Fibroblast of the conjunctiva (primary cell): ENCODE measurements at places on chromosomes 2 and 18.

- no peak for DNase-seq
Observed at GRCh38 chr18:62106271-62106670, 80.6 kb downstream of the PIGN start.

GRCh38 chr2:144592500-144593256, 72.8 kb upstream of the ZEB2 start:
- DNase-seq = no peak

- DNase-seq = no peak
Observed at GRCh38 chr2:171615069-171615468, 72.2 kb upstream of the DYNC1I2 start.

DNA sequence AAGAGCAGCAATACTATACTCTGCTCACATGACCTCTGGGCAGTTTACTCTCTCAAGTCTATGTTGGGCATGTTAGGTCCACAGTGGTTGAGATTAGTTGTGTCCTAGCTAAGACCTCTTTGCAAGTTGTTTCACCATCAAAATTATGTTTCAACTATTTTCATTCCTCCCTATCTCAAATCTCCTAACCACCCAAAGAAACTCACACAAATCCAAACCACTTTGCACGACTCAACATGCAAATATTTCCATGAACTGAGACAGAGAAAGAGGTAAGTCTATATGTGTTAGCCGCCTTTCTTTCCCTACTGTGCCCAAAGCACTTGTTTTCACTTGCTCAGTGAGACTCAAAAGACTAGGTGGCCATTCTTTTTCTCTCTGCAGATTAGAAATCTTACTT, 546.8 kb downstream of the TNS1 start:
- DNase-seq = no peak

DNA sequence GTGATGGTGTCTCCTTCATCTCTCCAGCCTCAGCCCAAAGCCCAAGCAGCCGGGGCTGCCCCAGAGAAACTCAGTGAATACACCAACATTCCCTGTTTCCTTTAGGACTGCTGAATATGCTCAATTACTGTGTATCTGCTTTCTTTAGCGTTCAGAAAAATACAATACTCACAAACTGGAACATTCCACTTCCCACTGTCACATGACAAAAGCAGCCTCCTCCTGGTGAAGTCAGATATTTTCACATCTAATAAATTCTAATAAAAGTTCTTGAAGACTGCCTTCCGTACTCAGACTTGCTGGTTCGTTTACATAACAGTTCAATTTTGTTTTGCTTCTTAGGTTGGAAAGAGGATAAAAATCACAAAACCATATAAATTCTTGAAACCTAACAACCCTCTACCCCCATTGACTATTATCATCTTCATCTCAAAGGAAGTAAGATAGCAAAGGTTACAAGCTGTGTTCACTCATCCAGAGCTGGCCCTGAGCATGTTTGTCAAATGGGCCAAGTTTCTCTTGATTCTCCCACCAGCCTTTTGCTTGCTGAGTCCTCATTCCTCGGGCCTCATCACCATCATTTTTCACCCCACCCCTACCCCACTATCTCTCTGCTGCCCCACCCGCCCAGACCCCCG, 190.8 kb upstream of the HNRNPA3 start:
- DNase-seq = no peak

DNA sequence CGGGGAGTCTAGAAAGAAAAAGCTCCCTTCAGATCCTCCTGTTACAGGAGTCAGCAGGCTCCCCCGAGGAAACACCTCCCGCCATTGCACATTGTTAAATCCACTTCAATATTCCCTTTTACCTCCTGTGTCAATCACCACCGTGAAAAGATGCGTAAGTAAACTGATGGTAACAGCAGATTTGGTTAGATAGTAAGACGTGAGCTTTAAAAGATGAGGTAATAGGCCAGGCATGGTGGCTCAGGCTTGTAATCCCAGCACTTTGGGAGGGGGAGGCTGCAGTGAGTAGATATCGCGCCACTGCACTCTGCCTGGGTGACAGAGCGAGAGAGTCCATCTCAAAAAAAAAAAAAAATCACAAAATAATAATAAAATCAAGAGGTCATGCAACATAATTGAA, 15.2 kb upstream of the NCL start:
- no peak for DNase-seq

GRCh38 chr2:241635756-241636155, 1.2 kb downstream of the THAP4 start:
- no peak for DNase-seq

DNA sequence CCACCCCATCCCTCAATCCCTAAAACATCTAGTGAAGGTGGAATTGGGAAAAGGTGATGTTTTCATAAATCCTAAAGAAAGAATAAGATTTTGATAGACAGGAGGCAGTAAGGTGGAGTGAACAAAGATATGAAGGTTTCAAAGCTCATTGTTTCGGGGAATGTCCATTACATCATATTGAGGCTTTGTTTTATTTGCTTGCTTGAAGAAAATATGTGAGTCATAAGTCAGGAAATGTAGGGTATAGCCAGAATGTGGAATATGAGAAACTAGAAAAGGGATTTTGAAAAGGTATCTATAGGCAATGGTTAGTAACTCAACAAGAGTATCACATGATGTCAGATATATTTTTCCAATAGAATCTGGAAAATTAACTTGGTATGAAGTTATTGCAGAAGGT, 1178.5 kb upstream of the ACVR2A start:
- no peak for DNase-seq

DNA sequence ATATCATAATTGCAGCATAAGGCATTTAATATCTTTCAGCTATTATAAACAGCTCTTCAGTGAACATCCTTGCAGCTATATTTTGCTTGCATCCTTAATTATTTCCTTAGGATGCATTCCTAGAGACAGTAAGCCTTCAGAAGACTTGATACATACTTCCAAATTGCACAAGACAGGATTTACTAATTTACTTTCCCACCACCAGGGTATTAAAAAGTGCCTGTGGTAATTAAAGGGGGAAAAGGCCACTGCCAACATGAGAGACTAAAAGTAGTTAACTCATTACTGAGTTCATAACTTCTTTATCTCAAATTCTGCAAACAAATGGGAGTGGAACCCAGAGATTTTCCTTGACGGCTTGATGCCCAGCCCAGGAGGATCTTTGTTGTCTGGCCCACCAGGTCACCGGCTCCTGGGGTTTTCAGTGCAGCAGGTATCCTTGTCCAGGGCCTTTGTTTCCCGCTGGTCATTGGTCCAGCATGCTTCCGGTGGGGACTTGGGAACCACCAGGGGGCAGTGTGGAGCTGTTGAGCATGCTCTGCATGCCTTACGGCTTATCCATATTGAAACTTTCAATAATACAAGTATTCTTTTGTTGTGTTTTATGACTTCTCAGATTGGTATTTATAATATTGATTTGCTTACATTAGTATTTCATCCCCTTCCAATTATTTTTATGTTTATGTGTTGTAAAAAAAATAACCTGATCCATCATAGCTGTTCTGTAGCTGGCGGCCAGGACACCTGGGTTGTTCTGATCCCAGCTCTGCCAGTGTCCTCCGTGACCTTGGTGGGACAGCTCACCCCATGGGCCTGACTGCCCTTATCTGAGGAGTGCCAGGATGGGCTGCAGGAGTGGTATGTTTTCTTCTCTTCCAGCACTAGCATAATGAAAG, 61.4 kb downstream of the TGOLN2 start:
- peak; percentile 43 for DNase-seq

DNA sequence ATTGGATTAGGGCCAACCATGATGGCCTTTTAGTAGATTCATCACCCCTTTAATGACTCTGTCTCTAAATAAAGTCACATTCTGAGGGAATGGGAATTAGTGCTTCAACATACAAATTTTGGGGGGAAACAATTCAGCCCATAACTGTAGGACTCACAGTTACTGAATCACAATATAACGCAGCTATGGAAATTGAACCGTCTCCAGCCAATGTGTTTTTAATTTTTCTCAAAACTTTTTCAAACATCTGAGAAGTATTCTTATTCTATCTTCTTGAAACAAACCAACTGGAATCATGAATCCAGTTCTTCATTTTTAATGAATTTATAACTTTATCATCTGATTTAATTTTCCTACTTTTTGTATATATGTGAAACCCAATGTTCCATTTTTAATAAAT, 373.1 kb upstream of the SYT4 start:
- DNase-seq = no peak

- DNase-seq = no peak
Observed at GRCh38 chr2:220552790-220553535, 925.5 kb downstream of the SLC4A3 start.

DNA sequence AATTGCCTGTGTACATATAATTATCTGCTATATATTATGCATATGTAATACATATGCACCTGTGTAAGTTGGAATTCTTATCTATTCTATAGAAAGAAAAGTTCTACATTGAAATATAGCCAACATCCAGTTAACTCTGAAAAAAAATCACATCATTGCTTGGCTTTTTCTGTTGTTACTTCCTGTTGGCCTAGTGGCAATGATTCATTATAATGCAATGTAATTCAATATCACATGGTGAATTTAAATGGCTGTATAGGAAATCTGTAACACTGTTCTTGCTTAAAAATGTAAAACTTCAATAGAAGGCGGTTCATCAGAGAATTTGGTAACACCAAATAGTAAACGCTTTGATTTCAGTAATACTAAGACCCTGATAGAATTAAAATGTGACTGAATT, 44.5 kb upstream of the MAP4K3 start:
- no peak for DNase-seq

- no peak for DNase-seq
Observed at GRCh38 chr18:31398191-31398590, 21.6 kb downstream of the DSG4 start.

DNA sequence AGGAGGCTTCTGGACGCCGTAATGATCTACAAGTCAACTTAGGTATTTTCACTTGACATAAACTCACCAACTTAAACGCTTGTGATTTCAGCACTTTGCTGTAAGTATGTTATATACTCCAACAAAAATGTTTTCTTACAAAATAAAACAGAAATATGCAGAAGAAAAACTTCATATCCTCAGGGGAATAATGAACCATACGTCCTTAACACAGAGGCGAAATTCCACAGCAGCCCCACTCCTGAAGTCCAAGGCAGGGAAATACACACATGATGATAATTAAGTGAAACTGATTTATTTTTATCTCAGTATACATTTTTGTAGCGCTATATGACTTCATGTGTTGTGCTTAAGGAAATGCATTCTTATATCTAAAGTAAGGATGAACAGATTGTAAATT, 335.4 kb upstream of the VWC2L start:
- DNase-seq = peak; percentile 23

DNA sequence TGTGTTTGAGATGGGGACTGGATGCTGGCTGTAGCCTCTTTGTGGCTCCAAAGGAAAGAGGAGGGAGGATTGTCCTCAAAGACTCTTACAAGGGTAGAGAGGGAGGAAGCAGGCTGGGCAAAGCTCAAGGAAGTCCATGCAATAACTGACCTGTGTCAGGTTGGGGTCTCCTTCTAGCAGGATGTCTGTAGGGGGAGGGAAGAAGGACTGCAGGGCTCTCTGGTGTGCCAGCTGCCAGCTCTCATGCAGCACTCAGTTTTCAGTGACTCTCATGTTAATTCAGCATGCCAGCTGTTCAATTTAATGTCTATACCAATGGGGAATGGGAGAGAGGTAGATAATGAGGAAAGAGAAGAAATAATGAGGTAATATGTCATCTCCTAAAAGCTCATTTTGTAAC, 85.3 kb upstream of the RANBP2 start:
- DNase-seq = no peak

DNA sequence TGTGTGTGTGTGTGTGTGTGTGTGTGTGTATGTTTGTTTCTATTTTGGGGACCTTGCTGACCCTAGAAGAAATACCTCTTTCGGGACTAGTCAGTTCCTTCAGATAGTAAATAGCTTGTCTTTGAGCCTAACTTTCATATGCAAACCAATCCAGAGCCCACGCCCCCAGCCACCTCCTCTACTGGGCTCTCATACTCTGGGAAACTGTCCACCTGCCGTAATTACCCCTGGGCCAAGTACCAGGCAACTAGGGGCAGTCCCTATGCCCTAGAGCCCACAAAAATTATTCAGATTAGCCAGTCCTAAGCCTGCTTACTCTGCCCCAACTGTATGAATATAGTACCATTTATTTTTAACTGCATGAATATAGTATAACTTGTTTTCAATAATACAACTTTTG, 970.4 kb downstream of the EPHA4 start:
- no peak for DNase-seq

GRCh38 chr2:45315861-45316260, 295.2 kb downstream of the SRBD1 start:
- DNase-seq = peak; percentile 49

GRCh38 chr2:9654452-9655100, 23.8 kb upstream of the YWHAQ start:
- DNase-seq = no peak

- no peak for DNase-seq
Observed at GRCh38 chr2:168402531-168402930, 53.5 kb upstream of the CERS6 start.

DNA sequence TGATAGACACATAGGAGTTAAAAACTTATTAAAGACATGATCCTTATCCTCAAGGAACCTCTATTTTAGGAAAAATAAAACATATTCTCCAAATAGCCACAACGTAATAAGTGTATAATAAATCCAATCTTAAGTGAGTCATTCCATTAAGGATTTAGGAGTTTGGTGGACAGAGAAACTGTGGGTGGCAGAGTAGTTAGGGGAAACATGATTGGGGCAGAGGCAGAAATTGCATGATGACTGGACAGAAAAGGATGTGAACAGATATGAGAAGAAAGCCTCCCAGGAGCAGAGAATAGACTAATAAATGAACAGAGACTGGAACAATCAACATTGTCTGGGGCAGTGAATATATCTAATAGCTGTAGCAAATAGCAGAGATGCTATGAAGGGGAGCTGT, 48.1 kb upstream of the SIGLEC15 start:
- no peak for DNase-seq

GRCh38 chr2:175823002-175823706, 178.9 kb downstream of the LNPK start:
- no peak for DNase-seq

GRCh38 chr2:67881816-67882215, 181.0 kb downstream of the C1D start:
- no peak for DNase-seq

- no peak for DNase-seq
Observed at GRCh38 chr2:37344453-37345361, at the start of gene QPCT. Gene QPCT (plus strand): TSS chr2:37344630. CDS start chr2:37344732, 102 bp downstream.

GRCh38 chr2:238709325-238710025, 138.4 kb upstream of the TWIST2 start:
- DNase-seq = no peak

- peak; percentile 17 for DNase-seq
Observed at GRCh38 chr2:41194230-41194629, 742.3 kb upstream of the SLC8A1 start.

DNA sequence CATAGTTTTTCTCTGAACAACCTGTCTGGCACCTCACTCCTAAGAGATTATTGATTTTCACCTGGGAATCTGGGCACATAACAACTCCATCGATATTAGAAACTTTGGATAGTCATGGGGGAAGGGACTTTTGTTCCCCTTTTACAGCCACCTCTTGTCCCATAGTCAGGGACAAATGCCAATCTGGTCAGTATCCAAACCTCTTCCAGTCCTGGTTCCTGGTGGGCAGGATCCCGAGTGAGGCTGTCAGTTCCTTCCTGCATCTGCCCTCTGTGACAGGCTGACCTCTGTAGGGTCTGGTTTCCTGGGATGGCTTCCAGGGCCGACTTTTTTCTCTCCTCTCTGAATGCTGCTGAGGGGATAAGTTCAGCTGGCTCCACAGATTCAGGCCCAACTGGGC, 11.0 kb downstream of the KIF5C start:
- no peak for DNase-seq

GRCh38 chr2:241617431-241618154, 19.4 kb downstream of the THAP4 start:
- DNase-seq = no peak

- DNase-seq = no peak
Observed at GRCh38 chr18:32303400-32303799, 113.6 kb downstream of the MEP1B start.
